ENCODE measurements at places on chromosomes 13 and 19.

GRCh38 chr19:14400951-14401431, 18.1 kb downstream of the DDX39A start:
- DNase-seq = no peak

GRCh38 chr19:588741-589692, 664 bp upstream of the HCN2 start:
- no peak for DNase-seq

DNA sequence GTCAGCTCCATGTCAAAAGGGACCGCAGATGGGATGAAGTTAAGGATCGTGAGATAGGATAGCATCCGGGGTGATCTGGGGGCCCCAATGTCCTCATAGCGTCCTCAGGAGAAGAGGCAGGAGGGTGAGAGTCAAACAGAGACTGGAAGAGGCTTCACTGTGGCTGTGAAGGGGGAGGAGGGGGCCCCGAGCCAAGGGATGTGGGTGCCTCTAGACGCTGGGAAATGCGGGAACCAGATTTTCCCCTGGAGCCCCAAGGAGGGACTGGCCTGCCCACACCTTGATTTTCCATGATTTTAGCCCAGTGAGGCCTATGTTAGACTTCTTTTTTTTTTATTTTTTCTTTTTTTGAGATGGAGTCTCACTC, 61.2 kb downstream of the GNG7 start:
- no peak for DNase-seq

- no peak for DNase-seq
Measured at GRCh38 chr13:76314495-76314894, 571.7 kb downstream of the KCTD12 start.

GRCh38 chr13:113365971-113366588, 2.1 kb upstream of the GRTP1 start:
- no peak for DNase-seq

DNA sequence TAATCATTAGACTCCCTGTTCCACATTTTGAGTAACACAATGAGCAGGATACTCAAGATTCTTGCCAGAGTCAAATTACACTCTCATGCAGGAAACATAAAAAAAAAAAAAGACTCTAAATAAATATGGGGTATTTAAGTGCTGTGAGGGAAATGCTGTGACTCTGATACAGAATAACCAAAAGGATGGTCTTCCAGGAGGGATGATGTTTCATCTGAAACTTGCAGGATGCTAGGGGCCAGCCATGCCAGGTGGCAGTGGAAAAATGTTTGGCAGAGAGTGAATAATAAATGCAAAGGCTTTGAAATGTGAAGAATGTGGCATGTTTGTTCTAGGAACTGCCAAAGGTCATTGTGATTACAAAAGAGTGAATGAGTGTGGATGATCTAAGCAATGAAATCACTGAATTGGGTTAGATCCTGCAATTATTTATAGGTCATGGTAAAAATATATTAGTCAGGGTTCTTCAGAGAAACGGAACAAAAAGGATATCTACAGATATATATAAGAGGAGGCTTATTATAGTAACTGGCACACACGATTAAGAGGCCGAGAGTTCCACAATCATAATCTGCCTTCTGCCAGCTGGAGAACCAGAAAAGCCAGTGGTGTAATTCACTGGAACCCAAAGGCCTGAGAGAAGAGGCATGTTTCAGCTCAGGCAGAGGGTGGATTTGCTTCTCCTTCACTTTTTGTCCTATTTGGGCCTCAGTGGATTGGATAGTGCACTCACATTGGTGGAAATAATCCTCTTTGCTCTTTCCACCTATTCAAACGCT, 1832.8 kb upstream of the MIR17HG start:
- DNase-seq = peak; percentile 15

DNA sequence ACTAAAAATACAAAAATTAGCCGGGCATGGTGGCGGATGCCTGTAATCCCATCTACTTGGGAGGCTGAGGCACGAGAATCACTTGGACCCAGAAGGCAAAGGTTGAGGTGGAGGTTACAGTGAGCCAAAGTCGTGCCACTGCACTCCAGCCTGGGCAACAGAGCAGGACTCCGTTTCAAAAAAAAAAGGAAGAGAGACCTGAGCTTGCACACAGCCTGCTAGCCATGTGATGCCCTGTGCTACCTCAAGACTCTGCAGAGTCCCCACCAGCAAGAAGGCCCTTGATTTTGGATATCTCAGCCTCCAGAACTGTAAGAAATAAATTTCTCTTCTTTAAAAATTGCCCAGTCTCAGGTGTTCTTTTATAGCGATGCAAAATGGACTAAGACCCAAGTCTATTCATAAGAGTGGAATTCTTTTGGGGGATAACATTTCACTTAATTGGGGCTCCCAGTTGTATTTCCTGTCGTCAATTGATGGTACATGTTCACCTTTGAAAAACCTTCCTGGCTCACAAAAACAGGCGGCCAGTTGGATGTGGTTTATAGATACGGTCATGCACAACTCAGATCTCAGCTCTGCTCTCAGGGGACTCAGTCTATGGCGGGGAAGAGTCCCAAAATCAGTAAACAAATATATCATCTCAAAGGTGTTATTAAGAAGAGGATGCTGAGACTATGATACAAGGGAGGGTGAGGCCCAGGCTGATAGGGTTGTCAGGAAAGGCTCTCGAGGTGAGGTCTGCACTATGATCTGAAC, 2.4 kb upstream of the CHERP start:
- no peak for DNase-seq

DNA sequence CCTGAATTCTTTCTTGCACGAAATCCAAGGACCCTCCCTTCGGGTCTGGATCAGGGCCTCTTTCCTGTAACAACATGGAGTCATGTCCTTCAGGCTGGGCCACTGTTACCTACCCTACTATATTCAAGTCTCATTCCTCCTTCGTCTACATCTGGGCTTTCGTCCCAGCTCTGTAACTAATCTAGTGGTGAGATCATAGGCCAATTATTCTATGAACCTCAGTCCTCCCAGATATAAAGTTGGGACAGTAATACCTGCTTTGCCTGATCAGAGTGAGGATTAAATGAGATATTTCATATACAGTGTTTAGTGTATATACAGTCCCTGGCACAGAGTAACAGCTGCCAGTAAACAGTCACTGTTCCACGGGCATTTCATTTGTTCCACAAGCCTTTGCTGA, 48.3 kb upstream of the ATP12A start:
- DNase-seq = no peak

- no peak for DNase-seq
Measured at GRCh38 chr13:19329365-19329764, 147.7 kb upstream of the TUBA3C start.

DNA sequence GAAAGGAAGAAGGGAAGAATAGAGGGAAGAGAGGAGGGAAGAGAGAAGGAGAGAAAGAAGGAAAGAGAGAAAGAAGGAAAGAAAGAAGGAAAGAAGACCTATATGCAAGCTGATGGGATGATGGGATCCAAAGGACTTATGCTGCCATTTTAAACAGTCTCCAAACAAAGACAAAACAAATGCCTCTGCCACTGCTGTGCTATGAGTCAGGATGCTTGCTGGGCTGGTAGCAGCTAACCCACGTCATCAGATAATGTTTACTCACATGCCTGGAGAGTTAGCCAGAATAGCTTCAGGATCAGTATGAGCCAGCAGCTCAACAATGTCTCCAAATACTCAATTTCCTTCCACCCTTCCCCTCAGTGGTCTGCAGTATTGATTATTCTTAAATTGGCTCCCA, 12.0 kb upstream of the ZNF274 start:
- DNase-seq = no peak

DNA sequence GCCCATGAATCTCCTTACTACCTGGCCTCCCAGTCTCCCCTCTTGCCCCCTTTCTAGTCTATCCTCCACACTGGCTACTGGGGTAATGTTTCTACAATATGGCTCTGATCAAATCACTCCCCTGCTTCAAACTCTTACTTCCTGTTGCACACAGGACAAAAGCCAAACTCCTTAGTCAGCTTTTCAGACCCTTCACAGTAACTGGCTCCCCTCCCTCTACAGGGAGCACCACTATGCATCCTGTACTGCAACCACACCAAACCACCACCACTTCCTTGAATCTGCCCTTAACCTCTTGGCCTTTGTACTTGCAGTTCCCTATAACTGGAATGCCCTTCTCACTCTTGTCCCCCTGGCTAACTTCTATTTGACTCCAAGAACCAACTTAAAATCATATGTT, 32.2 kb downstream of the DEDD2 start:
- DNase-seq = no peak

DNA sequence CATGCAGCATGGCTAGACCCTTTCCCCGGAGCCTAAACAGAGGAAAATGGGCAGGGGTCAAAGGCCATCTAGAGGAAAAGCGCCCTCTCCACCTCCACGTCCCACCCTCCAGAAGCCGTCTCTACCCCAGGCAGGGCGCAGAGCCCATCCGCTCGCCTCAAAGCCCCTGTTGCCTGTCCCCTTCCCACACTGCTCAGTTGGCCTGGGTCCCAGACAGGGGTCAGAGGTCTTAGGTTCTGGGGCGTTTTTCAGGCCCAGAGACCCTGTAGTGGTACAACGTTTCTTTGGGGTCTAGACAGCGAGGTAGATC, 285 bp downstream of the TMEM143 start:
- DNase-seq = no peak

- no peak for DNase-seq
Measured at GRCh38 chr19:10872546-10873107, 1.3 kb downstream of the CARM1 start.

- DNase-seq = no peak
Measured at GRCh38 chr13:32472194-32472621, 44.3 kb upstream of the N4BP2L1 start.

GRCh38 chr19:40144947-40145748, 46.1 kb upstream of the MAP3K10 start:
- no peak for DNase-seq

- DNase-seq = peak; percentile 76
Measured at GRCh38 chr19:49361438-49362047, 673 bp downstream of the TEAD2 start.

- DNase-seq = no peak
Measured at GRCh38 chr19:44850641-44851109, 4.6 kb downstream of the NECTIN2 start.

DNA sequence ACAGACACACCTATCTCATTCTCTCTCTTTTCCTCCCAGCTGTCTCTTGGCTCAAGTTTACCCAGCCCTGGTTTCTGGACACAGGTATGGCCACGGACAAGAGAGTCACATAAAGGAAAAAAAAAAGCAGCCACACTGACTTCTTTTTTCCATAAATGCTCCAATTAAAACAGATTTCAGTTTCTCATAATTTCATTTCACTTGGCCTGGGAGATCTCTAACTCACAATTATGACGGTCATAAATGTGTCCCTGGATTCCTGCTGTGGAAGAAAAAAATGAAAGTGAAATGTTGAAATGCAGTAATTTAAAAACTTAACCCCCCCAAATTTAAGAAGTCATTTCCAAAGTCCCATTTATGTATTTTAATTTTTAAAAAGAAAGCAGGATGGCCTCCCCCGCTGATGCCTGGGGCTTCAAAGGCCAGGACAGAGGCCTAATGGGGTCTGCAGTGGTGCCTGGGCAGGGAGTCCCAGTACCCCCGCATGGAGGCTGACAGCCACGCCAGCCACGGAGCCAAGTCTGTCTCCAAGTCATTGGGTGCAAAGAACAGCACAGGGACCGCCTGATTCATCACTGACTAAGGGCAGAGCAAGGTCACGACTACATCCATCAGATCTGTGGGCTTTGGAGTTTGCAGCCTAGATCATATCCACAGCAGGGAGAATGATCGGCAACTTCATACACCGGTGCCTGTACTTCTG, 79.7 kb downstream of the TSHZ3 start:
- DNase-seq = no peak

- no peak for DNase-seq
Measured at GRCh38 chr19:8238251-8238650, 29.1 kb downstream of the CERS4 start.

DNA sequence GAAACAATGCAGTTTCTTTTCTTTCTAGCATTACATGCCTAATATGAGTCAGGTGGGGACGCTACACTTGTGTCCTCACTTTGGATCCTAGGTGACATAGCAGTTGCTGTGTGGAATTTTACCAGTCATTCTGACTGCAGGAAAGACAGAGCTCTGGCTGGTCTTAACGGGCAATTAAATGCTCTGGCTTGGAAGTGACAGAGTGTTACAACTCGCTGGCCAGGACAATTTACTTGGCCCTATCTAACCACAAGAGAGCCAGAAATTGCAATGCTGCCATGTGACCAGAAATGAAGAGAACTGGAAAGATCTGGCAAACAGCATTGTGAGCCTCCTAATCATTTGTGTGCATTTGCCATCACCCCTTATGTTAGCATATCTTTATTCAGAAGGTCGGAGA, 351.1 kb downstream of the DCT start:
- no peak for DNase-seq

DNA sequence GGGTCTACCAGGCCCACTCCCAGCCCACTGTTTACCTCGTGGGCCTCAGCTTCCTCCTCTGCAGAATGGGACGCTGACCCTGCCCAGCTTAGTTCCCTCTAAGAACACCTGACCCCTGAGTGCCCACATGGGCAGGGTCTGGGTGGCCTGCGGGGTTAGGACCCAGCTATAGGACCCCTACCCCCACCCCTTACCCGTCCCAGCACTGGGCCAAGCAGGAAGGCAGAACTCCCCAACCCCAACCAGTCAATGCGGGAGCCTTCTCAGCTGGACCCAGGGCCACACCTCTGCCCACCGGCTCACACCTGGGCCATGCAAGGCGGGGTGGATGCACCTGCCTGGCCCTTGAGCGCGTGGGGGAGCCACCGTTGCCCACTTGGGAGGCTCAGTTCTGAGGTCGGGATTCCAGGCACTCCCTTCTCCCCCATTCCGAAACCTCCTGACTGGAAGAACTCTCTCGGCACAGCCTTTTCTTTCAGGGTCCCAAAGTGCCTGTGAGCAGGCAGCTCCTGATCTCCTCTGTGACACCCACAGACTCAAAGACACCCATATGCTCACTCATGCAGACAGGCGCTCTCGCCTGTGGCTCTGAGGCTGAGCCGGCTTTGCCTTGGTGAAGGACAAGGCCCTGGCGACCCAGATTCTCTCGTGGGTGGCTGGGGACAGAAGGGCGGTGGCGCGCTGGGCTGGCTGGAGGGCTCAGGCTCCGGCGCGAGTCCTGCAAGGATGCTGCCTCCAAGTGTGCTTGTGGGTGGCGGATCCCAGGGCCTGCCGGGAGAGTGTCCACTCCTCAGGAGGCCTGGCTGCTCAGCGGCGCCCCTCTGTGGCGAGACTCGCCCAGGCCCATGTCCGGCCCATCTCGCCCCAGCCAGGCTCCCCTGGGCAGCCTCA, 27.9 kb upstream of the PARP4 start:
- no peak for DNase-seq

DNA sequence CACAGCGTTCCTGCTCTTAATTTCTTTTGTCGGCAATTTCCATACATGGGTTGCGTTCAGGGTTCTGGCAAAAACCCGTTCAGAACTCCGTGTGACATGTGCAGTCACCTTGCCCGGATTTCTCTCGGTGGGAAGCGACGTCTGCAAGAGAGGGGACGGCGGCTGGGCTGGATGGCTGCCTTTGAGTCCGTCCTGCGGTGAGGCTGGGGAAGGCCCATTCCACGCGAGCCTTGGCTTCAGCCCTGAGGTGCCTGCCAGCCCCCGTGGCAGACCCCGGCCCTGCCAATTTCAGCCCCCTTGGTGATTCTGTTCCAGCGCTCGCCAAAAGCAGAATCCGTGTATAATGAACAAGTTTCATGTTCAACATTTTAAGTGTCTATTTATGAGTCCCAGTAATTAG, 72.6 kb upstream of the TSHZ3 start:
- no peak for DNase-seq

- DNase-seq = no peak
Measured at GRCh38 chr13:110268061-110268460, 38.9 kb downstream of the COL4A1 start.

GRCh38 chr19:15971224-15971780, 22.5 kb downstream of the OR10H4 start:
- no peak for DNase-seq

Data from HTR-8/SVneo (cell line).